ENCODE measurements at places on chromosomes 16 and 17.

- DNase-seq, result no peak
Observed at GRCh38 chr16:83728492-83728891, 79.3 kb upstream of the HSBP1 start.

DNA sequence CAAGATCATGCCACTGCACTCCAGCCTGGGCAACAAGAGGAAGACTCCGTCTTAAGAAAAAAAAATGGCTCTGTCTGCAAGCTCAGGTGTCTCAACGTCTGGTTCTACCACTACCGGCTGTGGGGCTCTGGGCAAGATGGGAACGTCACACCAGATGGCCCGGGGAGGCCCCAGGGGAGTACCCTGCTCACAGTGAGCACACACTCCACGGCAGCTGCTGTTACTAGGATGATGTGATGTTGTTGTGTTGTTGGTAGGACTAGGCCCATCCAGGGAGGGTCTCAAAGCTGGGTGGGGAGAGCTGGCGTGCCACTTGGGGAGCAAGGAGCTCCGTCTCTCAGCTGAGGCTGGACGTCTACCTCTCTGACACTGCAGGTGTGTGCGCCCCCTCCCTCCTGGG, 9.4 kb upstream of the NPTX1 start:
- peak; percentile 40 for DNase-seq

DNA sequence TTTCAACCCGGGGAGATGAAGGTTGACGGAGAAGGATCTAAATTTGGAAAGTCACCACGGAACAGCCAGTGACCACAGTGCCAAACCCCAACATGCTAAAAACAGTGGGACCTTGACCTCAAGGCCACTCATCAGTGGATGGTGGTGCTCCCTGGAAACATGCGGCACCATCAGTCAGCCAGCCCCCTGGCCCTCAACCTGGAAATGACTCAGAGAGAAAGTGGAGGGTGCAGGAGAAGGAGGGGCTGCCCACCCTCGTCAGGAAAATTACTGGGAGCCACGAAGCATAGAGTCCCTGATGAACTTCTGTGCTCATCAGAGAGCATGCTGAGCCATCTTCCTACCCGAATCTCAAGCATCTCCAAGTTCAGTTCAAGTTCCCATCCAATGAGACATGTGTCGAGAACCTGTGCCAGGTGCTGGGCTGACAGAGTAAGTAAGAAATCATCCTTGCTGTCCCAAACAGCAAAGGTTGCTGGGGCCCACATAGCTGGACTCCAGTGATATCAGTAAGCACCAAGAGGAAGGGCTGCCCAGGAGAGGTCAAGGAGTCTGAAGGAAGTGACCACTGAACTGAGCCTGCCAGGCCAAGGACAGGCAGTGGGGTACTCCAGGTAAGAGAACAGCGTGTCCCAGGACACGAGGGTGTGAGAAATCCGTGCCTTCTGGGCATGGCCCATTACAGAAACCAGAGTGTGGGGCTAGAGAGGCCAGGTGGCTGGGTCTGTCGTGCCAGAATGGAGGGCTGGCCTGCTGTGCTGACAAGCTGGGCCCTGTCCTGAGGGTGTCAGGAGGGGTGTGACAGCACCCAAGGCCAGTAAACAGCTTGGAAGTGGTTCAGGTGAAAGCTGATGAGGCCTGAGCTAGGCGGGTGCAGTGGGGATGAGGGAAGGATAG, 5.2 kb downstream of the PECAM1 start:
- peak; percentile 21 for DNase-seq

- DNase-seq, result no peak
Observed at GRCh38 chr17:49748791-49749190, 15.1 kb downstream of the FAM117A start.

GRCh38 chr16:11133344-11133943, 122.6 kb downstream of the SOCS1 start:
- peak; percentile 93 for DNase-seq

Data from muscle of leg (tissue), 16 donors.